ENCODE measurements at places on chromosomes 1 and 21. TPM values are rescaled to one million over a fixed set of nuclear protein-coding genes. Genes with fewer than 3 reads are reported as not detected.
A peak's percentile ranks its signal among the peaks of the same experiment; 100 is the strongest.

- no peak for DNase-seq
Observed at GRCh38 chr1:26482921-26483320, 10.7 kb downstream of the HMGN2 start.

DNA sequence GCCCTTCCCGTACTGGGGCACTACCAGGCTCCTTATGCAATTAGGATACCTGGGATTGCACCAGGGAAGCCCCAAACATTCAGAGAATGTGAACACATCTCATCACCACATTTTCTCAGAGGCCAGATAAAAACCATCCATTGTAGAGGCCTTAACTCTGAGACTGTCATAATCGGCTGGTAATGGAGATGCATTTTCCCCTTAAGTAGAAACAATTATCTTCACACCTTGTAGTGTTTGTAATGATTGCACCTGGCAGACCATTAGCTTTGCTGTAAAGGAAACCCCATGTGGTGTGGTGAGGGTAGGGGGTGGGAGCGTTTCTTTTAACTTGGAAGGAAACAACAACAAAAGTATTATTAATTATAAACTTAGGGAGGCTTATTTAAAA, 90.0 kb upstream of the TLR5 start:
- DNase-seq, result no peak

GRCh38 chr1:165900576-165901380, 73.4 kb downstream of the UCK2 start:
- DNase-seq, result no peak

DNA sequence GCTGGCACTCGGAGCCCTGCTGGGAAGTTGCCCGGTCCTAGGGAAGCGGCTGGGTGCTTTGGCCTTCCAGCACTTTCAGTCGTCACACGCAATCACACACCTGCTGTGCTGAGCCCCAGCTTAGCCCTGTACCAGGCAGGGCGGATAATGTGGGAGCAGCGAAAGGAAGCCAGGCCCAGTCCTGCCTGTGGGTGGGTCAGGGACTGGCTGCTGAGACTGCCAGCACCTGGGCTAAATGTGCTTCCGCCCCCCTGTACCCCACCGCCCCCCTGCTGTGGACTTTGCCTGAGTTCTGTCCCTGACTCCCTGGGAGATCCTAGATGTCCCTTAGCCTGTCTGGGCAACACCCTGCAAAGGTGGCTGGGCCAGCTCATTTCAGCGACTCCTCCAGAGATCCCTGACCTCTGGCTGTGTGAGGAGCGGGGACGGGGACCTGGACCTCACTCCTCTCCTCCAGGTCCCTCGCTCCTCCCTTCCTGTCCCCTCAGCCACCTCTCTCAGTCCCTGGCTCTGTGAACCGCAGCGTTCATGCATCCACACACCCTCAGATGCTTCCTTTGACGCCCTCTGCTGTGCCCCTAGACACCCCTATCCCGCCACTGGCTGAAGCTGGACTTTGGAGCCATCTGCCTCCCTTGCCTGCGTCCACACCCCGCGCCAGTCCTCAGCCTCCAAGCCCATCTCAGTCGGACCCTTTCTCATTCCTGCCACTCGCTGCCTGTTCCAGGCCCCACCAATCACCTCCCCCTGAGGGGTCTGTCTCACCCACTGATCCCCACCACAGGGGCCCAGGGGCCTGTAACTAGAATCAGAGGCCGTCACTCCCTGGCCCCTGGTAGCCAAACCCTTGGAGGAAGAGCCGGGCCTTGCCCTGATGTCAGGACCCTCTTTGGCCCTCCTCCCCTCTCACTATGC, 1.4 kb downstream of the MMEL1 start:
- DNase-seq, result no peak

DNA sequence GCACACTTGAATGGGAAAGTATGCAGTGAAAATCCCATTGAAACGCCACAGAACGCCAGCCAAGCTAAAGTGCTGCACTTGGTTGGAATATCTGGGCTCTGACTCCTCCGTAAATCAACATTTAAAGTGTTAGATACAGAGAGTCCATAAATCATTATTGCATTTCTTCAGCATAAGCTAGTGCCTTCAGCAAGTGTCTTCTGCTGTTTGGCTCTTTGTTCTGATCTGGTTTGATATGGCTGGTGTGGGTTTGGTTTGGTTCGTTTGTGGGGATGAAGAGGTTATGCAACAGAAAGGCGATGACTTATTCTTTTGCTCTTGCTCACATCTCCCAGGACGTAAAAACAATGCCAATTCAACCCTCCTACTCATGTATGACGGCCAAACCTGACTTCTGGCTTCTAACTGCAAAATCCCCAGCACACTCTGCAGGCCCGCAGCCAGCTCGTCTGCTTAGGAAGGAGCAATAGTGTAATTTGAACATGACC, 121.8 kb upstream of the ERG start:
- no peak for DNase-seq

GRCh38 chr1:21269461-21270085, 20.7 kb downstream of the ECE1 start:
- no peak for DNase-seq

- DNase-seq, result no peak
Observed at GRCh38 chr1:57061369-57061768, 95.6 kb upstream of the C8B start.

GRCh38 chr1:85128316-85128715, 72.5 kb downstream of the SYDE2 start:
- no peak for DNase-seq

GRCh38 chr1:11680270-11681070, 478 bp downstream of the MAD2L2 start:
- no peak for DNase-seq

DNA sequence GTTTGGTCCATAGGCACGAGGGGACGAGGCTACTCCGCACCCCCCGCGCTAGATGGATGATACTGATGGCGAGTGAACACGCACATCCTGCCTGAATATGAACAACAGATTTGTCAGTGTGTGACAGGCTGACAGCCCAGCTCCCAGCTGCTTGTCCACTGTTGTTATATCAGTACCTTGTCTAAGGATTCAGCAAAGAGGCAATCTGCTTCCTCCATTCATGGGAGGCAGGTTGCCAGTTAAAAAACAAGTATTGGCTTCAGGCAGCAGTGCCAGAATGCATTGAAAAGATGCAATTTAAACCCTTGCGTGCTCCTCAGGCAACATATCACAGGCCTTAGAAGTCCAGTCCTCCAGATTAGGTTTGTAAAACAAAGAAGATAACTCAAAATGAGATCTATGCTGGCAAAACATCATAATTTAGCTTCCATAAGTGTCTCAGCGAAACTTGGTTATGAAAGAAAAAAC, 223.3 kb downstream of the GPATCH2 start:
- DNase-seq, result no peak

DNA sequence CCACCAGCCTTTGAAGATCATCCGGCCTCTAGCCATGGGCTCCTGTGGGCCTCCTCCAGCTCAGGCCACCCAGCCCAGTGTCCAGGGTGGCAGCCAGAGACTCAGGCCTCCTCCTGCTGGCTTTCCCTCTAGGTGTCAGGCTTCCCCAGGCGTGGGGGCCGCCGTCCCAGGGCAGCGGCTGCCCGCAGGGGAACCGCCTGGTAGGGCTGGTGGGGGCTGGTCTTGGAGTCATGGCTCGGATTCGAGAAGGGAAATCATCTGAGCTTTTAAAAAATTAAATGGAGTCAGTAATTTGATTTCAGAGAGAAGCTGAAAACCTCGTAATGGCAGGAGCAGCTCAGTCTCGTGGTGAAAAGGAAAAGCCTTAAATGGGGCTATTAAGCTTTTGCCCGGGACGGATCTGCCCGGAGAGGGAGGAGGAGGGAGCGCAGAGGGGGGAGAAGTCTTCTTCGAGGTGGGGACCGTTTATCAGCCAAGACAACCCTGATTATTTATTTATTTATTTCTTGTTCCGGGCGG, 66.4 kb upstream of the TARDBP start:
- DNase-seq, result no peak

GRCh38 chr1:54259546-54260140, 59.7 kb downstream of the MRPL37 start:
- no peak for DNase-seq

DNA sequence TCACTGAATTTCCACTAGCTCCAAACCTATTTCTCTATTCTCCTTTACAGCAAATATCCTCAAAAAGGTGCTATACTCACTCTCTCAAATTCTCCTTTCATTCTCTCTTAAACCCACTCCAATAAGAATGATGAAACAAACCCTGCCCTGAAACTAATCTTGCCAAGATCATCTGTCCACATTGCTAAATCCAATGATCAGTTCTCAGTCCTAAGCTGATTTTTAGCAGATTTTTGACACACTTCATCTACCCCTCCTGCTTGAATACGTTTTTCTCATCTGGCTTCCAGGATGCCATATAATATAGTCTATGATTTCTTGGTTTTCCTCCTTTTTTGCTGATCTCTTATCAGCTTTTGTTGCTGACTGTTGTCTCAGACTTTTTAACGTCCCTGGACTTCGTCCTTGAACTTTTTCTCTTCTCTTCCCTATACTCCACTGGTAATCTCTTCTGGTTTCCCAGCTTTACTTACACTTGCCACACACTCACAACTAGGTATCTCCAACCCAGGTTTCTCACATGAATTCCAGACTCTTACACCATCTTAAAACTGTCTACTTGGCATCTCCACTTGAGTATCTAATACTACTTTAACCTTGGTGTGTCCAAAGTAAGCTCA, 35.3 kb downstream of the RERE start:
- DNase-seq, result no peak

GRCh38 chr1:10059342-10059718, 26.6 kb downstream of the UBE4B start:
- DNase-seq, result no peak

GRCh38 chr21:36976228-36976861, 9.9 kb upstream of the HLCS start:
- no peak for DNase-seq

GRCh38 chr1:24906760-24907490, 23.2 kb downstream of the RUNX3 start:
- peak; percentile 41 for DNase-seq

Gene IRF2BP2
- total RNA-seq, result 131 TPM

Gene LCE1E
- total RNA-seq, result not detected

Gene KCNN3
- total RNA-seq, result not detected

Gene BECN2
- not detected for total RNA-seq

Gene URB2
- 38.2 TPM for total RNA-seq

Gene TDRKH
- 13.5 TPM for total RNA-seq

Gene ACKR1
- not detected for total RNA-seq

Gene CD1E
- total RNA-seq, result not detected

Data from natural killer cell treated with Interleukin-12 subunit alpha and Interleukin-12 subunit beta and Interleukin-15 and Interleukin-18, amount 100 ng/mL, for 72 hours (primary cell).